Stimulated activated CD4-positive, alpha-beta T cell treated with anti-CD3 and anti-CD28 coated beads, Interleukin-1b, Interleukin-23, amount 100 ng/mL, for 1 hour (primary cell): ENCODE measurements at places on chromosomes 16 and 17.

GRCh38 chr17:8108972-8109660 lies 9.2 kb downstream of the ALOXE3 start:
- no peak for DNase-seq

DNA sequence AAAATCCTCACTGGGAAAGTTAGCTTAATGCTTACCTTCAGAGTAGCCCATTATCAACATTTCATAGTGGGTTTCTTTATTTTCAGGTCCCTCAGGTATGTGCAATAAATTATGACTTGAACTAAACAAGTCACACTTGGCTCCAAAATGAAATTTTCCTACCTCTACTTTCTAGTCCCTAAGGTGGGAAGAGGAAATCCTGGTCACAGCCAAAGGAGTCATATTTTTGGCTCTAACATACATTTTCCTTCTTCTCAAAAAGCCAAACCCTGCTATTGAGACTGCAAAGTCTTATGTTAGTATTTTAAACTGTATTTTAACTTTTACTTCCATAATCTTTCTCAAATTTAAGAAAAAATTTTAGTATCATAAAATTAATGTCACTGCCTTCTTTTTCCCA lies 128.9 kb downstream of the BRIP1 start:
- no peak for DNase-seq

DNA sequence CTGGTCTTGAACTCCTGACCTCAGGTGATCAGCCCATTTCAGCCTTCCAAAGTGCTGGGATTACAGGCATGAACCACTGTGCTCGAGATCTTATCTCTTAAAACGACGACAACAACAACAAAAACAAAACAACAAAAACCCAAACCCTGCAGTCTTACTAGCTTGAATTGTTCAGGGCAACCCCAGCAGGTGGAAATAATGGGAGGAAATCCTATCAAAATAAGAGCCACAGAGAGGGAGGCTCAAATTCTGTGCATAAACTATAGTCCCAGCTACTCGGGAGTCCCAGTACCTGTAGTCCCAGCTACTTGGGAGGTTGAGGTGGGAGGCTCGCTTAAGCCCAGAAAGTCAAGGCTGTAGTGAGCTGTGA lies 16.5 kb upstream of the ATP6V0A1 start:
- DNase-seq, result no peak

- DNase-seq, result no peak
Measured at GRCh38 chr17:1095090-1095852, 84.5 kb downstream of the ABR start.
